Activated CD8-positive, alpha-beta memory T cell treated with anti-CD3 and anti-CD28 coated beads for 4 hours (primary cell): ENCODE measurements at places on chromosomes 5 and 9.

DNA sequence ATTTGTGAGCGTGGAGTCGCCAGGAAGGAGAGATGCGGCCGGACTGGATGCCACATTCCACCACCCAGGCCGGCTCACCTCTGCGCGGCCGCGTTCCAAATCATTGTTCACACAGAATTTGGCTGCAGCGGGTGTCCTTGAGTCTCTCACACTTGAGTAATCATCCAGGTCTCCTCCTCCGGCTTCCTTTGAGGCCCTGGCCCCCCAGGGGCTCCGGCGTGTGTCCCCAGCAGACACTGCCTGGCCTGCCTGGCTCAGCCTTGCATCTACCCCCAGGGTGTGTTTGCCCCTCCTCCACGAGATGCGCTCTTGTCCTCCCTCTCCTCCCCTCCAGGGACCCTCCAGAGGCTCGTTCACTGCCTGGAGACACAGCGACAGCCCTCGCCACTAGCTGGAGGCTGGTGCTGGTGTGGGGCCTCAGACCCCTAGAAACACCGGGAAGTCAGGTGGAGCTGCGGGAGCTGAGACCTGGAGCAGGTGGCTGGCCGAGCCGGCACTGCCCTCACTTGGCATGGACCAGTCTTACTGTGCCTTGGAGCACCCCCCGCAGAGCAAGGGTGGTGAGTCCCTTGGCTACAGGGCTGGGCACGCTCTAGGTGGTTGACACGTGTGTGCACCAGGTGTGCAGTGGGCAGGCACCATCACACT lies 7.0 kb upstream of the SLC9A3 start:
- no peak for DNase-seq

DNA sequence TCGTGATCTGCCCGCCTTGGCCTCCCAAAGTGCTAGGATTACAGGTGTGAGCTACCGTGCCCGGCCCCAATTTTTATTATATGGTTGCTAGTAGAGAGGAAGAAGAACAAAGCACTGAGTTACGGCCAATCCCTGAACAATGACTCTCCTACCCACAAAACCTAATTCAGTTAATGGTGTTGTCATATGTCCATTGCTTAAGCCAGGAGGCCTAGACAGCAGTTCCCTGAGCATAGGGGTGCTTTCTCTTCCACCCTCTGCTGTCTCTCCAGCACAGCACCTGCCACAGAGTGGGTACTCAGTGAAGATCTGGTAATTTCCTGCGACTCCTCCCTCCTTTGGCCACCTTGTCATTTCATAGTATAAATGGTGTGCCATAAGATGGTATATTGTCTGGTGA lies 21.4 kb upstream of the LTC4S start:
- DNase-seq: no peak

DNA sequence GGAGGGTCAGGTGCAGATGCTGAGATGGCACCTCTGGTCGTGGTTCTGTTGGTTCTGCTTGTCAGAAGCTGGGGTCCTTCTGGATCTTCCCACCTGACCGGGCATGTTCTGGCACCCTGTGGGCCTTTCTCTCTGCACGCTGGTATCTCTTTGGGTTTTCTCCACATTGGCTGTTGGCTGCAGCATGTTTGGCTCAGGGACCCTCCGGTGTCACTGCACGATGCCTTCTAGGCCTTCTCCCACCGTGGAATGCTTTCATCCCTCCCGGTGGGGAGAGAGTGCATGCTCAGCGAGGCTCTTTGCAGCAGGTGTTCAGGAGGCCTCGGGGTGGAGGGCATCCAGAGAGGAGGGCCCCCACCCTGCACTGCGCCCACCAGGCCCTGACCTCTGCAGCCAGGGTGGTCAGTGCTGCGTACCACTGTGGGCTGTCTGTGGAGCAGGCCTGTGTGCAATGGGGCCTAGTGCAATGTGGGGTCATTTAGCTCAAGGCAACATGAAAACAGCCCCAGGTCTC lies 119.4 kb downstream of the WNK2 start:
- no peak for DNase-seq

- DNase-seq: no peak
Measured at GRCh38 chr9:132116583-132116982, 36.9 kb upstream of the MED27 start.

- DNase-seq: no peak
Measured at GRCh38 chr9:85715587-85715986, 26.2 kb downstream of the AGTPBP1 start.
